Breast epithelium (tissue), 4 donors: ENCODE measurements at places on chromosomes 3 and 15.

DNA sequence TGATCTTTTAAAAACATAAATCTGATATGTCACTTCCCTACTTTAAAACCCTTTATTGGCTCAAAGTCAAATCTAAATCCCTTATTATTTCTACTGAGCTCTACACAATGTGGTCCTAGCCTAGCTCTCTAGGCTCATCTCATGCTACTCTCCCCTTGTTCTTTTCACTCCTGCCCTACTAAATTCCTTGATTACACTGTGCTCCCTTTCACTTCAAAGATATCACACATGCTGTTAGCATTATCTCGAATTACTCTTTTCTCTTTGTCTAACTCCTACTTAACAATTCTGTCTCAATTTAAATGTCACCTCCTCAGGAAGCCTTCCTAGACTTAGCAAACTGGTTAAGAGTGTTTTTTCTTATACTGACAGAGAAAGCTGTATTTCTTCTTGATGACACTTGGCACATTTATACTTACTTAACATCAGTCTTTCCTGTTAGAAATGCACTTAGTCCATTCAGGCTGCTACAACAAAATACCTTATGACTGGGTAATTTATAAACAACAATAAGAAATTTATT lies 102.0 kb downstream of the SCAPER start:
- no peaks in the 10 kb centered on the region for H3K27me3 ChIP-seq
- H3K4me3 ChIP-seq, result no peak overlapping the region
- no peak for DNase-seq
- H3K4me1 ChIP-seq, result no peaks in the 10 kb centered on the region

GRCh38 chr3:25354071-25354470 lies 74.0 kb upstream of the RARB start:
- no peak overlapping the region for H3K4me3 ChIP-seq
- no peak overlapping the region for H3K27ac ChIP-seq
- DNase-seq, result no peak
- H3K4me1 ChIP-seq, result no peaks in the 10 kb centered on the region

DNA sequence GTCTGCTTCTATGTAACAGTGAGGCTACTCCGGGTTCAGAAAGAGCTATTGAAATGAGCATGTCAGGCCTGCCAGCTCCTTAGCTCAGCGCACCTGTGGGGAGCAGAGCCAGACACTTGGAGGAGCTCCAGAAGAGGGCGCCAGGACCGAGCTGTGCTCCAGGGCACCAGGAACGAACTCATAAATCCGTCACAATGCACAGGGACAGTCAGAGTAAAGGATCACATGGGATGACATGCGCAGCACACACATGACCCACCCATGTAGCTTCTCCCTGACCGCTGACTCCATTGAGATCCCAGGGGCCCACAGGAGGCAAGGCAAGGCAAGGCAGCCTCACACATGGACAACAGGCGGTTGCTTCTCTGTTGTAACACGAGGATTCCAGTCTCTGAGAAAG lies 26.0 kb upstream of the GNB5 start:
- no peaks in the 10 kb centered on the region for H3K4me1 ChIP-seq
- no peaks in the 10 kb centered on the region for H3K36me3 ChIP-seq
- no peaks in the 10 kb centered on the region for H3K27me3 ChIP-seq
- no peak overlapping the region for H3K27ac ChIP-seq
- no peak overlapping the region for H3K4me3 ChIP-seq

GRCh38 chr3:182533394-182533793 lies 259.9 kb upstream of the ATP11B start:
- no peak overlapping the region for H3K4me3 ChIP-seq
- DNase-seq, result no peak
- no peaks in the 10 kb centered on the region for H3K4me1 ChIP-seq
- no peak overlapping the region for H3K27ac ChIP-seq
- no peaks in the 10 kb centered on the region for H3K36me3 ChIP-seq
- H3K27me3 ChIP-seq, result no peaks in the 10 kb centered on the region

- no peak overlapping the region for H3K27ac ChIP-seq
- no peak overlapping the region for H3K4me3 ChIP-seq
- H3K27me3 ChIP-seq, result no peaks in the 10 kb centered on the region
These were observed 76.7 kb upstream of the SATB1 start for GRCh38 chr3:18501679-18502343.

DNA sequence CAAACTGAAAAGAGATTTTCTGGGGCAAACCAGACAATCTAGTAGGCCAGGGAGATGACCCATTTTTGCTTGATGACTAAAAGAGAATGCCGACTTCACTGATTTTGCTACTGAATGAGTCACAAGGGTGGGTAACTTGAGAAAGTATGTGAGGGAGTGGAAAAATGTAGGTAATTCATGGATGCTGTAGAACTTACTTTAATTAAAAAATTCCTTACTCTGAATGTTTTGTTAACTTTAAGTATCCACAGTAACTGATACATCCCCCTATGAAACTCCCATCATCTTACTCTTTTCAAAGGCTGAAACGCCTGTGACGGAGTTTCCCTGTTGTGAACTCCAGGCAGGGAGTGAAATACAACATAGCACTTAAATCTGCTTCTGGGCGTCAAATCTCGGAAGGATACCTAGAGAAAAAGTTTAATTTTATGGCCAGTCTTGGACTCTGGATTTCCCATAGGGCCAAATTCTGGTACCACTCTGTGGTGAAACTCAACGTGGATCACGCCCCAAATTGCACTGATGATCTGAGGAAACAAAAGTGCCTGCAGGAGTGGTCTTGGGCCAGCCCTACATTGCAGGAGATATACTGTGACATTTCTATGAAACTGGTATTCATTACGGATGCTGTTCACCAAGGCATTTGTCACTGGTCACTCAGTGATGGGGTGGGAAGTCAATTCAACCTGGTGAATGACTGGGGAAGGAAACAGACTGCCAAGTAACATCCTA lies 24.0 kb downstream of the GOLIM4 start:
- no peak for DNase-seq
- no peak overlapping the region for H3K27ac ChIP-seq
- H3K36me3 ChIP-seq, result no peaks in the 10 kb centered on the region
- no peak overlapping the region for H3K4me3 ChIP-seq

- no peaks in the 10 kb centered on the region for H3K27me3 ChIP-seq
- no peak overlapping the region for H3K27ac ChIP-seq
- no peaks in the 10 kb centered on the region for H3K36me3 ChIP-seq
These were observed 39.7 kb upstream of the TM4SF1 start for GRCh38 chr3:149417174-149417573.

- peak; percentile 92 for DNase-seq
- peaks cover 20% of the 10 kb centered on the region for H3K4me1 ChIP-seq
- H3K27ac ChIP-seq, result peak overlapping the region; percentile 94
These were observed 50.1 kb downstream of the UMPS start for GRCh38 chr3:124780356-124780755.

GRCh38 chr3:64730681-64731080 lies 42.9 kb upstream of the ADAMTS9 start:
- no peaks in the 10 kb centered on the region for H3K4me1 ChIP-seq
- no peak overlapping the region for H3K4me3 ChIP-seq
- no peak overlapping the region for H3K27ac ChIP-seq
- no peaks in the 10 kb centered on the region for H3K36me3 ChIP-seq

- no peak overlapping the region for H3K4me3 ChIP-seq
- DNase-seq, result no peak
- no peaks in the 10 kb centered on the region for H3K4me1 ChIP-seq
- H3K27me3 ChIP-seq, result no peaks in the 10 kb centered on the region
These were observed 48.8 kb upstream of the PLXND1 start for GRCh38 chr3:129655291-129655700.

- DNase-seq, result no peak
- H3K4me1 ChIP-seq, result no peaks in the 10 kb centered on the region
- H3K27ac ChIP-seq, result no peak overlapping the region
- no peaks in the 10 kb centered on the region for H3K36me3 ChIP-seq
- no peak overlapping the region for H3K4me3 ChIP-seq
These were observed 53.1 kb downstream of the TRANK1 start for GRCh38 chr3:36891701-36892160.

- H3K27ac ChIP-seq, result no peak overlapping the region
- H3K36me3 ChIP-seq, result no peaks in the 10 kb centered on the region
- H3K4me1 ChIP-seq, result no peaks in the 10 kb centered on the region
- no peak for DNase-seq
- H3K4me3 ChIP-seq, result no peak overlapping the region
- H3K27me3 ChIP-seq, result no peaks in the 10 kb centered on the region
These were observed 290.5 kb downstream of the KBTBD8 start for GRCh38 chr3:67288466-67289106.

DNA sequence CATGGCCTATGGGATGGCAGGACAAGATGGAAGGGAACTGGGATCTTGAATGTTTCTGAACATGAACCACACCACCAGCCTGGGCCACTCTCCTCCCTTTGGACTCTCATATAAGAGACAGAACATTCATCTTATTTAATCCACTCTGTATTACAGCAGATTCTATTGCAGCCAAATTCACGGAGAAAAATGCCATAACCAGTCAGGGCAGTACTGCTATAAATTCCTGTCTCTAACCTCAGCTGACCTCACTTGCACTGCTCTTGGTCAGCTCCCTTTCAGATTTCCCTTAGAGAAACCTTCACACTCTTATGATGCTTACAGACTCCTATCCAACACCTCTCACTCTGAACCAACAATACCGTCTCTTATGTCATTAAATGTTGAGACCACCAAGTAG lies 101.4 kb downstream of the RYK start:
- no peaks in the 10 kb centered on the region for H3K36me3 ChIP-seq
- H3K4me1 ChIP-seq, result no peaks in the 10 kb centered on the region
- H3K4me3 ChIP-seq, result no peak overlapping the region
- no peak for DNase-seq
- no peak overlapping the region for H3K27ac ChIP-seq

GRCh38 chr3:183825456-183826161 lies at the start of gene MAP6D1:
MAP6D1 (minus strand) TSS chr3:183825577; CDS start chr3:183825547, 30 bp downstream.
- H3K4me1 ChIP-seq, result no peaks in the 10 kb centered on the region
- no peak for DNase-seq
- no peak within 1 kb of the TSS for H3K27ac ChIP-seq

- H3K27me3 ChIP-seq, result no peaks in the 10 kb centered on the region
- H3K4me3 ChIP-seq, result no peak overlapping the region
- H3K27ac ChIP-seq, result no peak overlapping the region
- no peak for DNase-seq
These were observed 14.5 kb downstream of the BTD start for GRCh38 chr3:15616053-15616452.

DNA sequence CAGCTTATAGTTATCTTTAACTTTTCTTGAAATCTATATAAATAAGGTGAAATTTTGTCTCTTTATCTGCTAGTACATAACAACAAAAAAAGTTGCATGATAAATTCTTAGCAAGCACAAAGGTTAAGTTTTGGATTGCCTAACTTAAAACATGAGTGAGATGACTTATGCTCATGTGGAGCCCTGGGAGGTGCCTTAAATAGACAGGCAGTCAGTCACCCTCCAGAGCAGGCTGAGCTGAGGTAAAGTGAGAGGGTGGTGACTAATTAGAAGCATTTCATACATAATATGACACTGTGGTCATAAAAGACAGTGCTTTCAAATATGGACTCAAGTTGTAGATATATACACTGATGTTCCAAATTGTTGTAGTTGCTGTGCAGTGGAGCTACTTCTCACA lies 14.6 kb upstream of the MME start:
- H3K36me3 ChIP-seq, result no peaks in the 10 kb centered on the region
- H3K27me3 ChIP-seq, result no peaks in the 10 kb centered on the region
- H3K4me3 ChIP-seq, result no peak overlapping the region
- no peaks in the 10 kb centered on the region for H3K4me1 ChIP-seq
- no peak overlapping the region for H3K27ac ChIP-seq

- no peak overlapping the region for H3K4me3 ChIP-seq
- H3K36me3 ChIP-seq, result no peaks in the 10 kb centered on the region
- H3K27me3 ChIP-seq, result no peaks in the 10 kb centered on the region
- no peaks in the 10 kb centered on the region for H3K4me1 ChIP-seq
- H3K27ac ChIP-seq, result no peak overlapping the region
- DNase-seq, result no peak
These were observed 125.0 kb upstream of the ROPN1 start for GRCh38 chr3:124116906-124117305.

DNA sequence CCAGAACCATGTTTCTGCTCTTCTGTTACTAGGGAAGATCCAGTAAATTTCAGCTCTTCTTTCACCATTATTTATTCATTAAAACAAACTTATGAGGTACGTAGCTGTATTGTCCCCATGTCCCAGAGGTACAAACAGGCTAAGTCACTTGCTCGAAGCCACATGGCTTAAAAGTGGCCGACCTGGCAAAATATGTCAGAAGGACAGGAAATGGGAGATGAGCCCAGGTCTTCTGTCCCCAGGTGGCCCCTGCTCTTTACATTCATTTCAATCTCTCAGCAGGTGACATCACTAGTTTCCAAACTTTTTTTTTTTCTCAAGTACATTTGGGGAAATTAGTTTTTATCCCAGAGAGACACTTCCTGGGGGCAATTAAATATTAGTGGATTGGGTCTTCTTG lies 34.1 kb upstream of the LPP start:
- H3K4me1 ChIP-seq, result no peaks in the 10 kb centered on the region
- H3K4me3 ChIP-seq, result no peak overlapping the region
- no peak for DNase-seq
- no peaks in the 10 kb centered on the region for H3K27me3 ChIP-seq

DNA sequence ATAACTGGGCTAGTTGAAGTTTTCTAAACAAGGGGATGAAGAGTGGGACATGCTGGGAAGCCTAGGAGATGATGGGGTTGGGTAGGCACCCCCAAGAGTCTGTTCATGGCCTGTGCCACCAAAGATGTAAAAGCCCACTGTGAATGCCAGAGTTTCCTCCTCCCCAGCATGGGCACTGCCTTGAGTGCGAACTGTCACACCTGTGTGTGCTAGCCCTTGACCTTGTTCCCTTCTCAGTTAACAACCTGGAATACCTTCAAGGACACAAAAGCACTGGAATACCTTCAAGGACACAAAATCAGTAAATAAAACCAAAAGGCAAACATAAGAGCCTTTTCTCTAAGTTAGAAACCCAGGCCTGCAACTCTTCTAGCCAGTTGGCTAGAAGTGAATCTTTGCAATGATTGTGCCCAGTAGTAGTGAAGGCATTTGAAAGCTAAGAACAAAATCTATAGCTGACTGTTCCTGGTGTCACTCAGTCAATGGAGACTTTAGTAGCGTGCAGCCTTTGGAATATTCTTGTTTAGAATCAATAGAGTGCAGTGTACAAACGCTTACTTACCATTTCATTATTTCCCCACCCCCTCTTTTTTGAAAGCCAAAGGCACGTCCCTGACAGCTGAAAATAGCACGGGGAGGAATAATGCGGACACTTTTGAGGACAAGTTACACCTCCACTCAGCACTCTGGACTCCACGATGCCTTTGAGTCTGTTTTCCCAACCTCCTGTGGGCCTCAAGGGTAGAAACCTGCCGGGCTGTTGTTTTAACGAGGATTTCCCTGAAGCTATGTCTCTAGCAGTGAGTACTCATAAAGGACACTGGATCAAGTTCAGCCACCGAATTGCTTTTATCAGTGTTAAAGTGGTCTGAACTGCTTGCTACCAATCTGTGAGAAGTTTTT lies 24.2 kb downstream of the PSMD6 start:
- no peaks in the 10 kb centered on the region for H3K27me3 ChIP-seq
- no peak overlapping the region for H3K4me3 ChIP-seq
- peaks cover 9% of the 10 kb centered on the region for H3K36me3 ChIP-seq
- H3K4me1 ChIP-seq, result no peaks in the 10 kb centered on the region
- DNase-seq, result no peak

DNA sequence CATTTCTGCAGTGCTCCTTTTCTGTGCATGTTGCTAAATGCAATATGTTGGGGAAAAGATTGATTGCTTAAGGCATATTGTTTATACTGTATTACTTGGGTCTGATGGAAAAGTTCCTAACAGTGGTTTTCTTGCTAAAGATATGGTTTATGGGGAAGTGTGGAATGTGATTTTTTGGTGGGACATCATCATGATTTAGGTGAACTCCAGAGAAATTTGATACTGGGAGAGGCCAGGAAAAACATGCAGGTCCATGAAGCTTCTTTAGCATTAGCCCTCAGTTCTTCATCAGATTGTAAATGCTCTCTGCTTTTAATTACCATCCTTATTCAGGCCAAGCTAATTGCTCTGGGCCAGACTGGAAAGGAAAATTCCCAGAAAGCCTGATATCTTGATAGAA lies 147.5 kb downstream of the LRTM1 start:
- no peak overlapping the region for H3K4me3 ChIP-seq
- no peaks in the 10 kb centered on the region for H3K4me1 ChIP-seq
- H3K36me3 ChIP-seq, result no peaks in the 10 kb centered on the region
